ENCODE measurements at places on chromosomes 5 and 9.
A peak's percentile ranks its signal among the peaks of the same experiment; 100 is the strongest.

- no peak for DNase-seq
Observed at GRCh38 chr5:76385540-76385939, 17.5 kb upstream of the IQGAP2 start.

- DNase-seq, result no peak
Observed at GRCh38 chr9:12425878-12426864, 267.0 kb upstream of the TYRP1 start.

GRCh38 chr9:123373946-123374345 is 17.9 kb downstream of the CRB2 start:
- no peak for DNase-seq

- no peak for DNase-seq
Observed at GRCh38 chr5:37132646-37133045, 116.5 kb downstream of the CPLANE1 start.

DNA sequence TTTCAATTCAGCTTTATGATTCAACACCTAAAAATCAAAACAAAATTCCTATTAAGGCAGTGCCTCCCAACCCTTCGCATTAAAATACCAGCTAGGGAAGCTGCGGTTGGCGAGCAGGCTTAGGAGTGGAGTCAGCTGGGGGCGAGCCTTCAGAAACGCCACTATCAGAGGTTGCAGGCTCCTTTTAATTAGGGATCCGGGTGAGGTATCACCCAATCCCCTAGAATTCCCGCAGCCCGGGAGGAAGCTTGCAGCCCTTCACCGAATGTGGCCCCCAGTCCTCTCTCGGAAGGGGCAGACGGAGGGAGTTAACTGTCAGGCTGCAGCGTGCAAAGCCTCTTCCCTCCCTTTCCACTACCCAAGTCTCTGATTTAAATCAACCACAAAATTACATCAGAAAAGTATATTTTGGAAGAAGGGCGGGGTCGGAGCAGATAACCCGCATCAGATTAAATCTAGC is 1.7 kb downstream of the STC2 start:
- DNase-seq, result no peak

- DNase-seq, result no peak
Observed at GRCh38 chr9:90774682-90775081, 26.9 kb upstream of the SYK start.

GRCh38 chr5:26884481-26884880 is 153.9 kb downstream of the CDH9 start:
- DNase-seq, result no peak

GRCh38 chr5:100889165-100889743 is 13.8 kb downstream of the ST8SIA4 start:
- DNase-seq, result no peak

DNA sequence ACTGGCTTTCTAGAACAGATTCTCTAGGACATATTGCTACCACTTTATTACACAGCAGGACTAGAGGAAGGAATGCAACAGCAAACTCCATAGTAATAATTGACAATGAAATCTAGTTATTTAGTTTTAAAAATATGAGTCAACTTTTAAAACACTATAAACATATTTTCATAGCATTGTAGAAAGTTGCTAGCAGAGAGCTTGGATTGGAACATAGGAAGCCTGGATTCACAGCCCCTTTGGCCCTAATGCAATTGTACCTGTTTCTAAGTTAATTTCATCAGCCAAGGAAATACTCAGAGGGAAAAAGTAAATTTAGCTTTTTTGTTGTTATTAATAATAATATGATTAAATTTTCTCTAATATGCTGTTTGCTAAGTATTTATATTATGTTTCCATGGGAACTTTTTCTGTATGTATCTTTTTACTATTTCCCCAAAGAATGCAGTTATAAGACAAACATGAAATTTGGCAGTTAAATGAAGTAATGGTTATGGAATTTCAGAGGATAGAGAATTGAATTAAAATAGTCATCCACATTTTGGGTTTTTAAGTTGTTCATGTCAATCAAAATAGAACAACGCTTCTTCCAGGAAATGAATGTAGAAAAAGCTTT is 45.6 kb downstream of the VCAN start:
- no peak for DNase-seq

DNA sequence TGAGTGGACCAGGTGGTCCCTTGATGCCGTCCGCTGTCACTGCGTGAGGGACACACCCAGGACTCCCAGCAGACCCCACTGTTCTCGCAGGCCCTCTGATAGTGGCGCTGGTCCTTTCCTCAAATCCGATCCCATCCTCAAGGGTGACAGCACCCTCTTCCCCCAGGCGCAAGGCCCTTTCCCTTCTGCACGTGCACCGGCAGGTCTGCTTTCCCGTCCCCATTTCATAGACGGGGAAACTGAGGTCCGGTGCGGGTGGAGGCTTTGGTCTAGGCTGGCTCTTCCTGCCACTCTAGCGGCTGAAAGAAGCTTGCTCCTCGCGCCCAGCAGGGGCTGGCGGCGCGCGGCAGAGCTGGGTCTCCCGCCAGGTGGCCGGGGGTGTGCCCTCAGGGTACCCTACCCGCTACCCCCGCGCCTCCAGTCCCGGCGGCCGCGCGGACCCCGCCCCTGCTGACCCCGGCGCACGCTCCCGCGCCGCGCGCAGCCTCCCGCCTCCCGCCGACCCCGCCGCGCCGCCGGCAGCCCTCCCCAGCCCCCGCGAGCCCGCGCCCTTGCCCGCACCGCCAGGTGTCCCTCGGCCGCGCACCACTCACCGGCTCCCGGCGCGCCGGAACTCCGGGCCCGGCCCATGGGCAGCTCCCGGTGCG is 453 bp downstream of the RASGEF1C start:
- DNase-seq, result no peak

DNA sequence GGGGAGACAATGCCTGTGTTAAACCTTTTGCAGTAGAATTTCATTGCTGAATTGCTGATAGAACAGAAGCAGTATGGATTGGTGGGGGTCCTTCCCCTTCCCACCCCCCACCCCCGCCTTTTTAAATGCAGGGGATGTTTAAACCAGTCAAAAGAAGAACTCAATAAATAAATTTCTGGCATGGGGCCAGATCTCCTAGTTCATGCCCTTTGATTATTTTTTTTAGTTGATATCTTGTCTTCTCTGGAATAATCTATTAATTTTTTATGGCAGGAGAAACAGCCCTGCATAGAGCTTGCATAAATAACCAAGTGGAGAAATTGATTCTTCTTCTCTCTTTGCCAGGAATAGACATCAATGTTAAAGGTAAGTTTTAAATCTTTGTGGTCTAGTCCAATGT is 72.8 kb downstream of the SLF1 start:
- DNase-seq, result no peak

GRCh38 chr9:120904978-120905301 is 21.7 kb downstream of the TRAF1 start:
- DNase-seq, result no peak

- no peak for DNase-seq
Observed at GRCh38 chr9:29588361-29588760, 2015.1 kb upstream of the C9orf72 start.

GRCh38 chr9:27750566-27750965 is 177.3 kb upstream of the C9orf72 start:
- DNase-seq, result peak; percentile 48

GRCh38 chr9:100082782-100083181 is 16.0 kb downstream of the ERP44 start:
- no peak for DNase-seq

DNA sequence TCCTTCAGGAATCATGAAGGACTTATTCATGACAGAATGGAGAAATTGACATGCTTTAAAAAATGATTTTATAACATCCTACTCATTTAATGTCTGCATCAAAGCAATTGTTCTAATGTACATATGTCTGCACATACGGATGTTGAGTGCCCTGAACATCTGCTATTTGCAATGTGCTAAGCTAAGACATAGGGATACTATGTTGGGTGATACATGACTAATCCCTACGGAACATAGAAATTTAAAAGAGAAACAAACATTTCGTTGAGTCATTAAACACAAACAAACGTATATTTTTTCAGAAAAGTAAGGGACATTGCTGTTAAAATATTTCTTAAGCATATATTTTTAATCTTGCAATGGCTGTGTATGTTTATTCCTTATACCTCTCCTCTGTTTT is 686.5 kb upstream of the ADAMTS16 start:
- DNase-seq, result no peak

DNA sequence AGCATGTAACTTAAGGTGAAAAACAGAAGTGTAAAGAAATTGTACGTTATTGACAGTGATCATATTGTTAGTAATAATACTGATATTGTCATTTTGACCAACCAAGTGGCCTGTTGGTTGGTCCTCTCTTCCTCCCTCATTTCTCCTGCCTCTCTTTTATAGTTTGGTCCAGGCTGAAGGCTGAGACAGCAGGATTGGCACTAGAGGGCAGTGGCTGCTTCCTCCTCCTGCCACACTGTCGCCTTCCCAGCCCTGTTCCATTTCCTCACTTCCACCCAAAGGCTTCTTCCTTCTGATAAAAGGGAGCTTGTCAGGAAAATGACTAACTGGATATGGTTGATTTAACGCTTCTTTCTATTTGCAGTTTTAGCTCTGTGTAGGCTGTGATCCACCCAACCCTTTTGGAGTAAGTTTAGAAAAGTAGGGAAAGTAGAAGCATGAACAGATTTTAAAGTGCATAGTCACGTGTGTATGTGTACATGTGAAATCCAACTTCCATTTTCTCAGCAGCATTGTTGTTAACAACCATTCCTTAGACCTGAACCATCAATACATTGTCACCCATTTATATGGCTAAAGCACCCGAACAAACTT is 35.6 kb downstream of the PTCD2 start:
- DNase-seq, result peak; percentile 91

GRCh38 chr9:88303721-88304451 is 84.4 kb upstream of the SPIN1 start:
- DNase-seq, result no peak

GRCh38 chr5:63820577-63820976 is 141.7 kb downstream of the HTR1A start:
- no peak for DNase-seq

- DNase-seq, result no peak
Observed at GRCh38 chr5:2272755-2273154, 390.0 kb upstream of the IRX4 start.

DNA sequence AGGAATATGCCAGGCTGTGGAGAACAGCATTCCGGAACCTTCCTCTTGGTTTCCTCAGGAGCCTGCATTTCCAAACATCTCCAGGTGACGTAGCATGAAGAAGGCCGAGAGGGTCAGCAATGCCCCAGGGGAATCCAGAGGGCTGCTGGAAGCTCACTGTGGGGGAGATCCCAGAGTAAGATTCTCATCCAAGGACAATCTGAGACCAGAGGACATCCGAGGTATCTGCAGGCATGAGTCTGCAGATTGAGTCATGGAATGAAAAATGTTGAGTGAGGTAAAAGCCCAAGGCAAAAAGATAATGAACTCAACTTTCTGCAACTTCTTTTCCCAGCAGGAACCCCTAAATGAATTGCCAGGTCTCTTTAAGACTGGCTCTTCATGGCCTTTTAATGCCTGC is 73.5 kb downstream of the KIF4B start:
- DNase-seq, result no peak

DNA sequence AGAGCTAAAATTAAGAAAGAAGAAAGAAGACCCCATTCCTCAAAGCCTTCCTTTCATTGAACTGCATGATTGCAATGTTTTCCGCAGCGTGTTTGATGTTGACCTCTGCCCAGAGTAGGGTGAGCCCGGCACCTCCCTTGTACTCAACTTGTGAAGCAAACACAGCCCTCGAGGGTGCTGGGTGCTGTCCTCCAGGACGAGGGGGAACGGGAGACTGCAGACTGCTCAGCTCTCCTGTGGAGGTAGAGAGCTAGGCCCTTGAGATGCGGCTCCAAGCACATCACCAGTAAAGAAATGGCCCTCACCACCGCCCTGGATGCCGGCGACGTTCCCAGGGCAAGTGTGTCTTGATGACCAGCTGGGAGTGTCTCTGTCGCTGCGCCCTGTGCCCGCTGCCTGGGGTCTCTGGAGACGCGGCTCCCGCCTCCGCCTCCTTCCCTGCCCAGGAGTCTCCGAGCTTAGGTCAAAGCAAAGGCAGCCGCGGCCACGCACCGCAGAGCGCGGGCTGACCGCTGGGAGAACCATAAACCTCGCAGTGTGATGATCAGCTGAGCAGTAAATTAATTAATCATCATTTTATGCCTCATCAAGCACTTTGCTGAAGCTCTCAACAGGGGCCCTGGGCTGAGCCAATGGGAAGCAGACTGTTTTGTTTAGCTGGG is 108.7 kb downstream of the IRX2 start:
- DNase-seq, result no peak

- peak; percentile 75 for DNase-seq
Observed at GRCh38 chr9:127897193-127897692, 2.2 kb downstream of the ST6GALNAC6 start.

DNA sequence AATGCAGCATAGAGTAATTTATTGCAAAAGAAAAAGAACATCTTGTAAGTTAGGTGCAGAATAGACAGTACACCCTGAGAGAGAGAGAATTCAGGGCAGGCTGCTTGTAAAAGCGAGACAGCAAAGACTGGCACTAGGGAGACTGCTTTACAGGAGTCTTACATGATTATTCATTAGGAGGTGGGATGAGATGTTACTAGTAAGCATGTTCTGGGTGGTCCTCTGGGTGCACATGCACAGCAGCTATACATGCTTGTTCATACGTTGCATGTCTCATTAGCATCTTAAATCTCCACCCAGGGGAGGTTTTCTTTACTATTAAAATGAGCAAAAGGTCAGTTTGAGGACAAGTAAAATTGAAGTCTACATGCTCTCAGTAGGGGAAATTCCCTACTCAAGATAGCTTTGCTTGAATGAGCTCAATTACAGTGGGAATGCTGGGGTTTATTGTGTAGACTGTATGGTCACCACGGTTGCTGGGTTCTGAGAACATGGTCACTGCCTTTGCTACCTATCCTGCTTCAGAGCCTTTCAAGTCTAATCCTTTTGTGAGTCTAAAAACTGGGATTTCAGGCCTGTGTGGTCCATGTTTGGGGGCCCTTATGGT is 60.6 kb downstream of the RGS7BP start:
- DNase-seq, result no peak

- DNase-seq, result no peak
Observed at GRCh38 chr9:134155812-134156377, 8.5 kb downstream of the RNU6ATAC start.

DNA sequence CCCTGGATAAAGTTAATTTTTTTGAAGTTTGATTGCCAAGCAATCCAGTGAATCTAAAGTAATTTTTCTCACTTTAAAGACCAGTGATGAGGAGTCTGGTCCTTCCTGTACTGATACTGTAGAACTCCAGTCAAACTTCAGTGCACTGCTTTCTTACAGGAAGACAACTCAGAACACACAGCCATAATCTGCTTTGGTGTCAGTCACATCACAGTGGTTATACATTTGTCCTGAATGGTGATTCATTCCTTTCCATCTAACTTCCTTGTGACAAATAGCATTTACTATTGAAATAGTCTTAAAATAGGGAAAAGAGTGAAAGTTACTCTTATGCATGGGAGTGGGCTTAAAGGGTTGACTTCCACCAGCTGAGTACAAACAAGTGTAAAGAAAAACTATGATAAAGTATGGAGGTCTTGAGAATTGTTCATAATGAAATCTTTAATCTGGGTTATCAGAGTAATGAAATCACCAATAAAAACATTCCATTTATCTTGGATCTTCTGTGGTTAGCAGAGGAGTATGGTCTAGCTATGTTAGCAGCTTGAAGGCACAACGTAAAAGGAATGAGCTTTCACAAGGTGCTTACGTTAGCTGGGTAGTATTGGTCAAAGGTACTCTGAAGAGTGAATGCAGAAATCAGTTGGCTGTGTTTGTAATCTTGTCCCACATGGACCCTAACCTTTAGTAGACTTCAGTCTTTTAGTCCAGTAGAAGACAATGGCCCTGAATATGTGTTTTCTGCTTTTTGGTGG is 41.5 kb downstream of the DCP2 start:
- no peak for DNase-seq

- DNase-seq, result no peak
Observed at GRCh38 chr5:165152058-165152457, 1646.6 kb downstream of the MAT2B start.

GRCh38 chr5:90590170-90590569 is 31.6 kb downstream of the ADGRV1 start:
- no peak for DNase-seq
